ENCODE measurements at places on chromosomes 4 and X. TPM values are rescaled to one million over a fixed set of nuclear protein-coding genes. Genes with fewer than 3 reads are reported as not detected.

Gene GPAT3
- 8.3 TPM for total RNA-seq

- no peak for DNase-seq
These were observed 2182.5 kb upstream of the AGA start for GRCh38 chr4:179624768-179625181.

GRCh38 chr4:9716093-9716492, 65.3 kb upstream of the DRD5 start:
- DNase-seq, result no peak

GRCh38 chr4:113982181-113982580, 2.7 kb upstream of the ARSJ start:
- no peak for DNase-seq

DNA sequence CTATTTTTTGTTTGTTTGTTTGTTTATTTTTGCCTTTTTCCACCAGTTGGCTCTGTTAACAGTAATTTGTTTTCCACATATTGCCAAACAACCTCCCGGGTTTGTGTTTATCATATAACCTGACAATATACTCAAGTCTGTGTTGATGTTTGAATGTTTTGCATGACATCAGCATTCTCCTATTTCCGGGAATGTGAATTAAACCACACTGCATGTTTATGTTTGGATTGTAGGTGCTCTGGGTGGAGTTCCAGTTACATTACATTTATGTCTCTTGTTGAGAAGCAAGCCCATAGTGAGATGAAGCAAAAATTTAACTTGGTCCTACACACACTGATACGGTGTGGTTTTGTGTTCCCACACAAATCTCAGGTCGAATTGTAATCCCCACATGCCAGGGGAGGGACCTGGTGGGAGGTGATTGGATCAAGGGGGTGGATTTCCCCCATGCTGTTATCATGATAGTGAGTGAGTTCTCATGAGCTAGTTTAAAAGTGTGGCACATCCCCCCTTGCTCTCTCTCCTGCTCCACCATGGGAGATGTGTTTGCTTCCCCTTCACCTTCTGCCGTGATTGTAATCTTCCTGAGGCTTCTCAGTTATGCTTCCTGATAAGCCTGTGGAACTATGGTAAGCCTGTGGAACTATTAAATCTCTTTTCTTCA, 54.4 kb upstream of the CLNK start:
- no peak for DNase-seq

Data from HT-29 (cell line).